ENCODE measurements at places on chromosomes 2 and 18.

DNA sequence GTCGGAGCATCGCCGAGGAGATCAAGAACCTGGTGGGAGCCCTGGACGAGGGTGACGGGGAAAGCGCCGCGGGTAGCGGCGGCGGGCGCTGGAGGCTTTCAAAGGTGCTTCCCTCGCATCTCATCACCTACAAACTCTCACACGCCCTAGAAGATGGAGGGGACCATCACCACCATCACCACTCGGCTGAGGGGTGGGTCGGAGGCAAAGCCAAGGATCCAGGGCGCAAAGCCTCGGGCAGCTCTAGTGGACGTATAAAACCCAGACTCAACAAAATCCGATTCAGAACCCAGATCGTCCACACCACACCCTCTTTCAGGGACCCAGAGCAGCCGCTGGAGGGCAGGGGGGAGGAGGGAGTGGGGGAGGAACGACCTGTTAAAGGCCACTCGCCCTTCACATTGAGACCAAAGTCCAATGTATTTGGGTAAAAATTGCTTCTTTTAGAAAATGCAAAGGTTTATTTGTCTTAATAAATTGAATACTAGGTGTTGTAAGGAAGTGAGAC, 1.5 kb downstream of the SOWAHC start:
- DNase-seq = no peak

DNA sequence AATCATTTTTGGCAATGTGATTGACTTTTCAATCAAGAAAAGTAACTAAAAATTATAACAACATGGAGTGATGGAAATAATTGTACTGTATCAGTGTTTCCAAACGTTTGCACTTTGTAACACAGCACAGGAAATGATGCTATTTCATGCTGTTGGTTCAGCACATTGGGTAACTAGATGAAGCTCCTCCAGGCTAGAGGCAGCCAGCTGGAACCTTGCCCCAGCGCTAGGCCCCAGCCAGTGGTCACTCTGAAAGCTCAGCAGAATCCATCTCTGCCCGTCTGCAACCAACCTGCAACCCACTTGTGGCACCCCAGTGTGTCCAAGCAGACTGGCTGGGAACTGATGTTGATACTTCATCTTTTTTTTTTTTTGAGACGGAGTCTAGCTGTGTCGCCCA, 15.3 kb downstream of the UNC50 start:
- DNase-seq = no peak

GRCh38 chr2:47259829-47260228, 104.7 kb upstream of the STPG4 start:
- no peak for DNase-seq

DNA sequence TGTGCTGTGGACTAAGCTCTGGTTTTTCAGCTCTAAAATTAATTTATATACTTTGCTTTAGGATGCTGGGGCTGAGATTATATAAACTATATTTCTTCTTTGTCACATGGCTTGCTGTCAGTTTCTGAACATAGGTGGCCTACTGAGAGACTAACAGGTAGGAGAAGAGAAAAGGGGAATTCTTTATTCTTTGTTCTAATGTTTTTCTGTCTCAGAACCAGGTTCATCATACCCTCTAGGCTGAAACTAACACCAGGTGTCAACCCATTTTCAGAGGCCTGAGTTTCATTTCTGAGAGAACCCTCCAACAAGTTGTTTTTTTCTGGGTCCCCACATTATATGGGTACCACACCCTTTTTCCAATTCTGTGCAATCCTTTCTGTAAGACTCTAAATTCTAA, 843.6 kb downstream of the TRIB2 start:
- no peak for DNase-seq

- DNase-seq = no peak
These were observed 48.7 kb downstream of the PRELID3A start for GRCh38 chr18:12456441-12456840.

GRCh38 chr2:187302116-187302515, 145.9 kb downstream of the CALCRL start:
- DNase-seq = no peak

GRCh38 chr2:2827046-2827636, 496.1 kb upstream of the MYT1L start:
- no peak for DNase-seq

DNA sequence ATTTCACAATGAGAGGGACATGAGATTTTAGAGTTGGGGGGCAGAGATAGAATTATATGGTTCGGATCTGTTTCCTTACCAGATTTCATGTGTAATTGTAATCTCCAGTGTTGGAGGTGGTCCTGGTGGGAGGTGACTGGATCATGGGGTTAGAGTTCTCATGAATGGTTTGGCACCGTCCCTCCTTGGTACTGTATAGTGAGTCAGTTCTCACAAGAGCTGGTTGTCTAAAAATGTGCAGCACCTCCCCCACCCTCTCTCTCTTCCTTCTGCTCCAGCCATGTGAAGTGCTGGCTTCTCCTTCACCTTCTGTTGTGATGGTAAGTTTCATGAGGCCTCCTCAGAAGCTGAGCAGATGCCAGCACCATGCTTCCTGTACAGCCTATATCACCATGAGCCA, 138.1 kb downstream of the SCG2 start:
- no peak for DNase-seq

- no peak for DNase-seq
These were observed 7.1 kb upstream of the XIRP2 start for GRCh38 chr2:166881177-166881576.

DNA sequence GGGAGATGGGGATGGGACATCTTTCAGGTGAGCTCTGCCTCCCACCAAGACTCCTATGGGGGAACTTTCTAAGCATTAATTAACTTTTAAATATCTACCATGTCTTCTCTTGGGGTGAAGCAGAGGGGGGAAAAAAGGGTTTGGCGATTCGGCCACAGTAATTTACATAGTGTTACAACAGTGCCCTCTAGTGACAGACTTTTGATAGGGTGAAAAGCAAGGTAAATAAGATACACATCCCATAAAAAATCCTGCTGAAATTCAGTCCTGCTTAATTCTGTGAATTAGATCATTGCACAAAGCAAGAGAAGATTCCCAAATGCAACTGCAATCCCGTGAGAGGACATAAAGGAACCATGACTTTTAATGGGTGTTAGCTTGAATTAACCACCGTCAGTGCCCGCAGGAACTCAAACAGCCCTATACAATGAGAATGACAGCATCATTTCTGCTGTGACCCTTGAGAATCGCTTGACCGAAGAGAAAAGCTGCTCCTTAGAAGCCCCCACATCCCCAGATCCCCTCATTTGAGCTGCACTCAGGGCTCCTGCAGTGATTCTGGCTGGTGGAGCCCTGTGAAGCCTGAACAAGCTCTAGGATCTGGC, 32.8 kb downstream of the FAM124B start:
- DNase-seq = no peak

GRCh38 chr2:127196998-127197397, 23.1 kb downstream of the CYP27C1 start:
- no peak for DNase-seq

DNA sequence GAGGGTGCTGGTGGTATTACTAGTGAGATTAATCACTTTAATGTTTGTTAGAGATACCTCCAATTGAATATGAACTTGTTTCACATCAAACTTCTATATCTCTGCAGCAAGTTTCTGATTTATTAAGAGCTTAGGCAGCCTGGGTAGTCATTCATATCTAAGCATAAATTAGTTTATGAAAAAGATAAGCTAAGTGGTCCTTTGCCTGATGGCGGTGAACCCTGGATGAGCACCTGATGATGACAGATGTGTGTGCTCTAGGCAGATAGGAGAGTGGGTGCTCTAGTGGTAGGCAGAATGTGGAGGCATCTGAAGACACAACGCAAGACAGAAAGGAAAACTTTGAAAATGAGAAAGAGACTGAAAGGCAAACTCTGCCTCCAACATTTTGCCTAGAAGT, 5.0 kb downstream of the FKBP7 start:
- no peak for DNase-seq

DNA sequence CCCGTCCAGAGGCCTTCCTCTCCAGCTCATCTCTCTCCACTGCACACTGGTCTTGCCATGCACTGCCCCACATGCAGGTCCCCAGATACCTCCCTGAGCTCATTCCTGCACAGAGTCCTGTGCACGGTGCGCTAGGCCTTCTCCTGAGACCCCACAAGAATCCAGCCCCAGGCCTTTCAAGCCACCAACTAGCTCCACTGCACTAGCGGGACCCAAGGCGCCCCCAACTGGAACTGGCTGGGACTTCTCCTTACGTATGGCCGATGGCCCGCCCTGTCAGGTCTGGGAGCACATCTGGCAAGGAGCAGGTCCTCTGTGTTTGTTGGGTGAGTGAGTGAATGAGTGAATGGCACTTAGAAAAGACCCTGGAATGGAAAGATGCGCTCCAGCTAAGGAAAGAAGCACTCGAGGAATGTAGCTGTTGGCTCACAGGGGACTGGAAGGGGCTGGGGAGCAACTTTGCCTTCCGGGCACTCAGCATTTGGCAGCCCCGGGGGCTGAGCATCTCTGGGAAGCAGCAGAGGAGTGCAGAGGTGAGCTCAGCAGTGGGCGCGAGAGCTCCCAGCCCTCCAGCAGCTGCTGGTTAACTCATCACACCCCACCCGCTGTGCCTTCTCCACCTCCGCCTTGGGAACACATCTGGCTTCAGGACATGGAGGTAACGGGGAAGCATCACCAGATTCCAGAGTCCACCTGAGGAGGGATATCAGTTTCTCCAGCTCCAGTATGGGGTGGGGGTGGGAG, 223.1 kb downstream of the GLI2 start:
- DNase-seq = no peak

DNA sequence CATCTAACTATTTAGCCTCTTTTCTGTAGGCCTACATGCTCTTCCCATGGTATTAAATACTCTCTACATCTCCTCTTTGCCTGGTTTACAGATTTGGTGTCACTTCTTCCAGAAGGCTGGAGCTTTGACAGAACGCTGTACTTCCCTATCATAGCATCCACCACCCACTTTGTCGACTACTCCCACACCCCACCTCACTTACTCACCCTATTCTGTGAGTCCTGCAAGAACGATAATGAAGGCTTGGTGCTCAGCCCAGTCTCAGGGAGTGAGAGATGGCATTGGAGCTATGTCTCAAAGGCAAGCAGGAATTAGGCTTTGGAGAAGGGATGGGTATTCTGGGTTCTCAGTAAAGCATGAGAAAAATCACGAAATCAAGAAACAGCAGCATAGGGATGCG, 20.3 kb upstream of the KDM3A start:
- no peak for DNase-seq

- DNase-seq = no peak
These were observed 36.5 kb downstream of the CAB39 start for GRCh38 chr2:230749111-230749510.

DNA sequence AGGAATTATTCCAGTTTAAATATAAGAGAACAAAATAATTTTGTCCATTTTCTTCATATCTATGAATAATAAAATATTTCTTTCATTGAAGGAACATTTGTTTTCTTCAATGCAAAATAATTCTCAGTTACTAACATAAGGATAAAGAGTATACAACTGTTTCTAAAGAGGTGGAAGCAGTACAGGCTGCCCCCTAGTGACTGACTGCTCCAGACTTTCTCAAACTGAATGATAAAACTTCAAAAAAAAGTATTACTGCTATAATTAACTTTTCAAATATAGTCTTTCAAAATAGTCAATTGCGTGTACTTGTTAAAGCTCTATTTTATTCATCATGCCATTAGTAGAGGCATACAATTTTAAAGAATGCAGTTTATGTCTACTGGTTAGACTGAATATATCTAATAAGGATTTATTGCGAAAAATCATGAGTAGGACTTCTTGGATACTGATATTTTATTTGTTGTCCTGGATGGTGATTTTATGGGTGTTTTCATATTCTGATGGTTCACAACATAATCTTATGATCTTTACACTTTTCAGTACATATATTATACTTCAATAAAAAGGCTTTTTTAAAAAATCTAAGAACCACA, 100.1 kb downstream of the WDPCP start:
- DNase-seq = no peak

DNA sequence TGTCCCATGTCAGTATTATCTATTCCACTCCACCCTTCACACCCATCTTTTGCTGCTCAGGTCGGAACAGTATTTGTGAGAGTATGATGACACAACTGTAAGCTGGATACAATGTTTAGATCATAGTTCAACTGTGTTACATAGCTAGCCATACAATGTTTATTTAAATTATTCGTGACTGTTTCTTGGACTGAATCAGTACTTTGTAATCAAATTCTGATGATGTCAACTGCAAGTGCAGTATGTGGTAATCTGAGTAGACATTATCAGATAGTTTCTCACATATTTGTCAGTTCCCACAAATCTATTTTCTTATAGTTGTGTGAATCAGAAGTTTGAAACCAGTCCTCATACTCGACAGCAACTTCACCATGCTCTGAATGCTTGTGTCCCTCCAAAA, 177.6 kb downstream of the ZNF407 start:
- no peak for DNase-seq

DNA sequence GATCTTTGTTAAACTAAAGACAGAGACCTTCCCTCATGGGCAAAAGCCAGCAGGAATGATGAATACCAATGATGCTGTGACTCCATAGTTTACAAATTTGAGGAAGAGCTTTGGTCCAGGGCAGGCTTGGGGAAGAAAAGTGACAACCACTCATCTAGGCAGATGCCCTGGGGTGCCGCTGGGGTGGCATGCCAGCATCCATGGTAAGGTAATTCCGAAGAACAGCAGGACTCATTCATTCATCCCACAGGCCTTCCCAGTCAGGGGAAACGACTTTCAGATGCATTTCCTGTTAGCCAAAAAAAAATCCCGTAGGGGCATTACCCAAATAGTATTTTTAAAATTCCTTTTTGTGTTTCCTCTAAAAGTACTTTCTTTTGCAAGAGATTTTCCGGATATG, 180.7 kb upstream of the SERPINE2 start:
- DNase-seq = no peak

GRCh38 chr2:12009323-12009905, 263.0 kb downstream of the LPIN1 start:
- no peak for DNase-seq

DNA sequence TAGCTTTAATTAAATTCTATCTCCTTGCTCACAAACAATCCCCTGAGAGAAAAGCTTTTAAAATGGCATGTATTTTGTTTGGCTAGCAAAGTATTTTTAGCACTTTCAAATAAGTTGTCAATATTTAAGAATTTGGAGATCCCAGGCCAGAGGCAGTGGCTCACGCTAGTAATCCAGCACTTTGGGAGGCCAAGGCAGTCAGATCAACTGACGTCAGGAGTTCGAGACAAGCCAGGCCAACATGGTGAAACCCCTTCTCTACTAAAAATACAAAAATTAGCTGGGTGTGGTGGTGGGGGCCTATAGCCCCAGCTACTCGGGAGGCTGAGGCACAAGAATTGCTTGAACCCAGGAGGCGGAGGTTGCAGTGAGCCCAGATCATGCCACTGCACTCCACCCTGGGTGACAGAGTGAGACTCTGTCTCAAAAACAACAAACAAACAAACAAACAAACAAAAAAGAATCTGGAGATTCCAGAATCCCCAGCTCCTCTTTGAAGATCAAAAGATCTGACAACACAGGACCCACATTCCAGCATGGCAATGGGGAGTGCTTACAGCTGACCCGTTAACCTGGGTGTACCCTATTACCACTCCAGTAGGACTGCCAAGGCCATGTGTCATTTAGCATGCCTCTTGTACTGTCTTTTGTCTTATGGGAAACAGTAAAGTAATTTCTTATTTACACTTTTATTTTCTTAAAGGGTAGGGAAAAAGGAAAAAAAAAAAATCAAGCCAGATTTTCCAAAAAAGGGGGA, 21.9 kb downstream of the SLC40A1 start:
- no peak for DNase-seq

All from NCI-H187 (cell line).